Omental fat pad (tissue), 4 donors: ENCODE measurements at places on chromosomes 1 and 21.

DNA sequence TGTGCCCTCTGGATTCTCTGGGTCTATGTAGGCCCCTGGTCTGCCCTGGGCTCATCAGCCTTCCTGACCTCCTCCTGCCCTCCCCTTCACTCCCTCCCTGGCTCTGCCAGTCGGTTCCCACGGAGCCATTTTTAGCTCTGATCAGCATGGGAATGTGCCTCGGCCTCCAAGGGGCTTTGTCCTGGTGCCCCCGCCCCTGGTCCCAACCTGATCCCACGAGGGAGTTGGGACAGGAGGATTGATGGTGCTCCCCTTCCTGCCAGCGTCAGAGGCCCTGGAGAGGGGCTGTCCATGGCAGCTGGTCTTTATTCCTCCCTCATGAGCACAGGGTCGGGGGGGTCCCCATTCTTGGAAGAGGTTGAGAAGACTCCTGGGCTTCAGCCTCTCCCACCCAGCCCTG, 24.9 kb downstream of the ETNK2 start:
- no peak for DNase-seq

GRCh38 chr1:243982447-243983018, 68.5 kb upstream of the ZBTB18 start:
- no peak for DNase-seq

- no peak for DNase-seq
Measured at GRCh38 chr1:179706339-179706941, 36.7 kb upstream of the FAM163A start.

DNA sequence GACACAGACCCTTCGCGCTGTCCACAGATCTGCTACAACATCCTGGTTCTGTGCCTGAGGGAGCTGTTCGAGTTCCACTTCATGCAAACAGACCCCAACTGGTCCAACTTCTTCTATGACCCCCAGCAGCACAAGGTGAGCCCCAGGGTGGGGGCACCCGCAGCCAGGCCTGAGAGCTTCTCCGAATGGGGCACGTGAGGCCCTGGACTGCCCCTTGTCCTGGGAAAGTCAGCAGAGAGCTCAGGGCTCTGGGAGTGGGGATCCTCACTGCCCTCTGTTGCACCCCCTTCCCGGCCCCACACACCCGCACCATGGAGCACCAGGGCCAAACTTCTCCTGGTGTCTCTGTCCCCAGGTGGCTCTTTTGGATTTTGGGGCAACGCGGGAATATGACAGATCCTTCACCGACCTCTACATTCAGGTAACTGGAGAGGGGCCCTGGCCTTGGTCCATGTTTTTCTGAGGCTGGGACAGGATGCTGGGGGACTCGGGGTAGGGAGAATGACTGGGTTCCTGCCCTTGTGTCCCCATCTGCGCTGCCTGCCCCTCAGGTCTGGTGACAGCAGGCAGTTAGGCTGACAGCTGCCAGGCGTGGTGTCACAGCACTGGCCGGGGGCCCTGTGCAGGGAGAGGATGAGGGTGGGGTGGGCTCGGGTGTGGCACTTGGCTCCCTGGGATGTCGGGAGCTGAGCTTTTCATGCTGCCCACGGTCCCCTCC, 44.6 kb downstream of the COQ8A start:
- no peak for DNase-seq

- peak; percentile 14 for DNase-seq
Measured at GRCh38 chr1:53643041-53643880, 95.7 kb downstream of the GLIS1 start.

GRCh38 chr1:18819986-18820790, 39.3 kb downstream of the TAS1R2 start:
- DNase-seq: no peak

DNA sequence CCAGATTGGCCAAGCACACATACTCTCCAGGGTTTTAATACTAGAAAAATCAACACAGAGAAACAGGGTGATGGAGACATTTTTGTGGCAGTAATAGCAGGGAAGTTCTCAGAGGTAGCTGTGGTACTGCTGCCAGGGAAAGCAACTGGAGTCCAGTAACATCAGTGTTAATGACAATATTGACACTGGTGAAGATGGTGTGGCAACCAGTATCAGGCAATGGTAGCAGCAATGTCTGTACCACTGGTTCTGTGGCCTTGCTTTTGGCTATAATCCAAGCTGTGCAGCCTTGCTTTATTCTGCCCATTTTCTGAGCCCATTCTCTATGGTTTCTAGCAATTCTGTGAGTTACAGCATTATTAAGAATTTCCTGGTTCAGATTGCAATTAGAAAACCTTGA, 1.6 kb upstream of the SNX7 start:
- no peak for DNase-seq

GRCh38 chr1:89890085-89890752, 69.4 kb downstream of the LRRC8D start:
- DNase-seq: no peak

DNA sequence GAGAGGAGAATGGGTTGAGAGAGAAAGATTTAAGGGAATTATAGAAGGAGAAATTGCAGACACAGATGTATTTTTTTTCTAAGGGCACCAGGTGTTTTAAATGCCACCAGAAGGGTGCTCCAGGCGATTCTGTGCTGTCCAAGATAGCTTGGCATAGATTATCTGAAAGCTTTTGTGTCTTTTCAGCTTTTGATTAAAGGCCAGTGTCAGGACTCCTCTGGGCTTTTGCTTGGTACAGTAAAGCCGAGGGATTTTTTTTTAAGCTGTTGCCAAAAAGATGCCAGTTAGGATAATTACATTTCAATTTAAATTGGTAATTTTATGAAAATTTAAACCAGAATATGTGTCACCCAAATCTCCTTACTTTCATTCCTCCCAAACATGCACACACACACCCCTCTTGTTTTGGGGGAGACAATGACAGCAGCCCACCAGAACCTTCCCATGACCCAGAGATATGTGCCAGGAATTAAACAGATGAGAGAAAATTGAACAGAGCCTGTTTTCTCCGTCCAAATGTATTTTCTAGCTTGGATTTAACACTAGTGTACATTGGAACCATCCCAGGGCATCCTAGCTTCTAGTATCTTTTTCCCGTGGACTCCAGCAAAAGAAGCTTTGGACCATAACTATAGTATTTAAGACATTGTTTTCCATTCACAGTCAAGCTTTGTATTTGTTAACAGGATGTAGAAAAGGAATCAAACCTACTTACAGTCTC, 670.7 kb upstream of the CXADR start:
- DNase-seq: no peak

DNA sequence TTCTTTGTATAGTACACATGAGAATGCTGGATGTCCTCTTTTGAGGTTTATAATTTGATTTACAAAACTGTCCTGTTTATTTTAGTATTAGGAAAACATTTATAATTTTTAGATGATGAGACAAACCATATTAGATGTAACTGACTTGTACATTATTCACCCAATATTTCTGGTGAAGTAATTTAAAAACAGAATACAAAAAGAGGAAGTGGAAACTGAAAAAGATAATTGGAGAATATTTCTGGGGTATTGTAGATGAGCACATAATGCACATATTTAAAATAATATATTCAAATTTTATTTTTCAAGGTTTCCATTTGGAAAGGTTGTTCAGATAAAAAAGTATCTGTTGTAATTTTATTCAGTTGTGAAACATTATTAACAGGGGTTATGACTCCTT, 40.7 kb downstream of the XPR1 start:
- DNase-seq: no peak

GRCh38 chr1:114092186-114093062, 61.2 kb downstream of the SYT6 start:
- no peak for DNase-seq

GRCh38 chr1:106173101-106173500, 883.4 kb upstream of the PRMT6 start:
- no peak for DNase-seq

GRCh38 chr1:113140588-113141446, 67.8 kb downstream of the LRIG2 start:
- DNase-seq: peak; percentile 30

DNA sequence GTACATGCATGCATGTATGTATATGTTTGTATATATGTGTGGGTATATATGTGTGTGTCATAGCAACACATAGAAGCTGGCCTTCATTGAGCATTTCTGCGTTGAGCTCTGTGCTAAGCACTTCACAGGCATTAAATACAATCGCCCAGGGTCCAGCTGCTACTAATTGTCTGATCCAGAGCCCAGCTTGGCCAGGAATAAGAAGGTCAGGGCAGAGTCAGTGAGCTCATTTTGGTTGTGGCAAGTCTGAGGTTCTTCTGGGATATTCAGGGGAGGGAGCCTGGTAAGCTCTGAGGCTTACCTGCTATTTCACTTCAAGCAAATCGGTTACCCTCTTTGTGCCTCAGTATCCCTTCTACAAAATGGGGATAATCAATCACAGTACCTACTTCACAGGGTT, 59.6 kb downstream of the FOXO6 start:
- no peak for DNase-seq

GRCh38 chr1:200184196-200184595, 156.7 kb downstream of the NR5A2 start:
- peak; percentile 62 for DNase-seq

DNA sequence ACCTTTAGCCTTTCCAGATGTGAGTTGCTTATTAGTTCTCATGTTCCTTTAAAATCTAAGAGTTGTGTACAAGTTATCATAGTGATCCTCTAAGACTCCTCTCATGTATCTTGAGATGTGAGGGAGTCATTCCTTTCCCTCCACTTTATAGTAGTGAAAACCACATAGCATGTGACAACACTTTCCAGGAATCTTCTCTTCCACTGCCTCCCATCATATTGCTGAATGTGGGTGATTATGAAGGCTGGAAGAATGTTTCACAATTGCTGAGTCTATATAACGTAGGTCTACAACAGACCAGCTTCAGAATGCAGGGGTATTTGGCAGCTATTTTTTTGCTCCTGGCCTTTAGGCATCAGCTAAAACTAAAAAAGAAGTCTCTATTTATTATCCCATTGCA, 44.7 kb upstream of the LRRC7 start:
- DNase-seq: no peak

DNA sequence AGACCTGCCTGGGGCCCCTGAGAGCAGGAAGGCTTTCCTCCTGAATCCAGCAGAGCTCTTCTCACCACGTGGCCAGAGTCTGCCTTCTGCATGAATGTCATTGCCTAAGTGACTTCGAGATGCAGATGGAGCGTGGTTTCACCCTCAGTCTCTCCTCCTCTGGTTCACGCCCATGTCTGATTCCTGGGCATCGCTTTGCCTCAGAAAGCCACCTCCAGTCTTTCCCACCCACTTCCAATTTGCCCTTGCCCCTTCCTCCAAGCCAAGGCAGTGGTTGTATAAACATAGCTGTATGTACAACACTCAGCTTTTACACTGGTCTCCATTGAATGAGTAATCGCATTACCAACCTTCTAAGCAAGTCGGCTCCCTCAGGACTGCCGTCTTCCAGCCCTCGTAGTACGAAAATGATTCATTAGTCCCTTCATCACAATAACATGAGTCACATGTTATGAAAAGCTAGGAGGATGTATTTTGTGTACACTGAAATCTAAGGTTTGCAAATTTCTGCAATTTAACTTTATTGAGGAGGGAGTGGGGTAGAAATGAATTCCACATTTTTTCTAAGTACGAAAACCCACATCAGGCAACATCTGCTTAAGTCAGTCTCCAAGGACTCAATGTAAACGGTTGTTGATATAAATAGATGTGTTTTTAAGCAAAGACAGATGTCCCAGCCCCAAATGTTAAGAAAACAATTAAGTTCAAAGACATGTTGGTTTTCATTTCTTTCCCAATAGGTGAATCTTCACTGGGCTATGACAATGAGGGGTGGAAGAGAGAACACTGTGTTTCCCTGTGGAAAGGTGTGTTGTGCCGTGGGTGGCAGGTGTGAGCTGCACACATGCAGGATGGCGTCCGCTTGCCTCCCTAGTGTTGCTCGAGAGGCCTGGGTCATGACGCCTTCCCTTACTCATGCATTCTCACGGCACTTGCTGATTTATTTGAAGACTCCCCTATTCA, 32.3 kb upstream of the ETS2 start:
- no peak for DNase-seq
